ENCODE measurements at places on chromosomes 3 and 15.

DNA sequence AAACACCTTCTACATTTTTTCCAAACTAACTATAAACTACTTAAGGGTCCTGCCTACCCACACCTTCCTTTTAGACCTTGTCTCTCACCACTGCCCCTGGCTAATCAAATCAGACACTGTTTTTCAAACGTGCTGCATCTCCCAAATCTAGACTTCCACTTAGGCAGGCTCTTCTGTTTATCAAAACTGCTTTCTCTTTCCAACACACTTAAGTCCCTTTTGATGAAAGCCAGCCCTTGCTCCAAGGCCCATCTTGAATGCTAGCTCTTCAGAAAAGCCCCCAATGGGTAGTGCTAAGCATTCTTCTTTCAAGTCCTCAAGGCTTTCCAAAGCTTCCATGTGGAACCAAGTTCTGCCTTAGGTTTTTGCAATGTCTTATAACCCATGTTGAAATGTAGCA, 888.3 kb downstream of the TUSC7 start:
- DNase-seq, result no peak

DNA sequence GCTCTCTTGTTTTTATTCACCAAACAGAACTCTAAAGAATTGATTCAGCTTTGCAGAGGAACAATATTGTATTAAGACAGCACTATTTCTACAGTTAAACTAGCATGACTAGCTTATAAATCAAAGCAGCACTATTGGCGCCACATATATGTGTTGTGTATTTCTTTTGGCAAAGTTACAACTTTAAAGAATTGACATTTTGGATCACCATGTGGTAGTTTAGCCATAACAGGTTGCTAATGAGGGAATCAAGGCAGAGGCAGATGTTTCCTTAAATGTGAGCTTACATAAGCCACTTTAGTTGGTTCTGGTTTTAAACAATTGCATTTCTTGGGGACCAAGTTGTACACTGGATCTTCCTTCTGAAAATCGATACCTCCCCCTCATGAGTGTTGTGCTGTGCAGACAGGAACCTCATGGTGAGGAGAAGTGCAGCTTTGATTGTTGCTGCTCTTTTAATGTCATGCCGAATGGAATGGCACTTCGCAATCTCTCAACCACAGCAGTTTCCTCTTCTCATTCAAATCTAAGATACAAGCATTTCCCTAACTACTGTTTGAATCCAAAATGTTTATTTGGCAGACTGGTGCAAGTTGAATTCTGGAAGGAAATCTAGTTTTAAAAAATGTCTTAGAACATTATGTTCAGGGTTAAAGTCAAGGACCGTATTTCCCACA, 151.2 kb downstream of the MYRIP start:
- DNase-seq, result no peak

DNA sequence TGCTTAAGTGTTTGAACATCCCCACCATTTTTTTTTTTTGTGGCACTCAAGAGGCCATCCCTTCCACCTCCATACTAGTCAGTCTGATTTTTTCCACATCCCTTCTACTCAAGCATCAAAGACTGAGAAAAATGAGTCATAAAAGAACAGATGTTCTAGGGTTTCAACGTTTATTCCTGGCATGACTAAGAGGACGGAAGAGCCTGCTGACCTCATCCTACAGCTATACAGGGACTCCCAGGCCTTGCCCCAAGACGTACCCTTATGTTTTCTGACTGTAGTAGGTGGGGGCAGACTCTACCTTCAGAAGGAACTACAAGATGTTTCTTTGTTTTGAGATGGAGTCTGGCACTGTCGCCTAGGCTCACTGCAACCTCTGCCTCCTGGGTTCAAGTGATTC, 3.3 kb upstream of the ITPKA start:
- DNase-seq, result no peak

GRCh38 chr15:88243895-88244787, 12.4 kb downstream of the NTRK3 start:
- DNase-seq, result no peak

DNA sequence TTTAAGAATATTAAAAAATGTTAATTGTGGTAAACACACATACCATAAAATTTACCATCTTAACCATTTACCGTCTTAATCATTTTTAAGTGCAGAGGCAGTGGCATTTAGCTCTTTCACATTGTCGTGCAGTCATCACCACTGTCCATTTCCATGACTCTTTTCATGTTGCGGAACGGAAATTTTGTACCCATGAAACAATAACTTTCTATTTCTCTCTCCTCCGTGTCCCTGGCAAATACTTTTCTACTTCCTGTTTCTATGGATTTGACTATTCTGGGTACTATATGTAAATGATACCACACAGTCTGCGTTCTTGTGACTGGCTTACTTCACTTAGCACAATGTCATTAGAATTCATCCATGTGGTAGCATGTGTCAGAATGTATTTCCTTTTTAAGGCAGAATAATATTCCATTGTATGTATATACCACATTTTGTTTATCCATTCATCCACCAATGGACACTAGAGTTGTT, 27.9 kb downstream of the AKAP13 start:
- no peak for DNase-seq

DNA sequence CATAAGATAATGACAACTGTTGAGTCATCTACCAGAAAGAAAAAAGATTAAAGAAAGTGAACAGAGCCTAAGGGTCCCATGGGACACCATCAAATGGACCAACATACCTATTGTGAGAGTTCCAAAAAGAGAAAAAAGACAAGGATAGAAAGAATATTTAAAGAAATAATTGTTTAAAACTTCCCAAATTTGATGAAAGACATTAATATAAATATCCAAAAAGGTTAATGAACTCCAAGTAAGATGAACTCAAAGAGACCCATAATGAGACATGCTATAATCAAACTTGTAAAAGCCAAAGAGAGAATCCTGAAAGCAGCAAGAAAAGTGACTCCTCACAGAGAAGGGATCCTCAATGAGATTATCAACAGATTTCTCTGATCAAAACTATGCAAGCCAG, 8.9 kb downstream of the NRG4 start:
- DNase-seq, result no peak

DNA sequence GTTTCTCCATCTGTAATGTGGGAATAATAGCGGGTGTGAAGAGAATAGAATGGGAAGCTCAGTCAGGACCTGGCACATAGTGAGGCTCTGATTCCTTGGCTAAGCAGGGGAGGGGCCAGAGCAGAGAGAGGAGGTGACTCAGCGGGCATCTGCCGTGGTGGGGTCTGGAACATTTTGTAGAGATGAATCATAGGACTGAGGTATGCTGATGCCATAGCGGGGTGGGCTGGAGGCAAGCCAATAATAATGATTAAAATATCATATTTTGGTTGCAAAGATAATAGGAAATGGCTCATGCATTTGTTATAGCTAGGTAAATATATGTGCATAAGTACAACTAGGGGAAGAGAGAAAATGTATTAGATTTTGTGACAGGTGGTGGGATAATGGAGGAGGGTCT, 11.2 kb downstream of the TGM4 start:
- no peak for DNase-seq

DNA sequence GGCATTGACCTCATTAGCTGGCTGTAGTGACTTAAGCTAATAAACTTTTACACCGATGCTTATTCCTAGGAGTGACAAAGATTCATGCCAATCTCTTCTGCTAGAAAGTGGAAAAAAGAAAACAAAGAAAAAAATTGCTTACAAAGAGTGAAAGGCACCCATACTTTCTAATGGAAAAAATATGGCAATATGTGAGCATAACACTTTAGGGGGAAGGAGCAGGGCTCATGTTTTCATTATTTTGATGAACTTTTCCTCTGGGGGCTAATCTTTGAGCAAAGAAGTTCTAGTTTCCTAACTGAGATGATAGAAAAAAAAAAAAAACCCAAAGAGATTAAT, 94.8 kb upstream of the THRB start:
- DNase-seq, result no peak

- DNase-seq, result no peak
Measured at GRCh38 chr3:120816728-120817127, 74.2 kb downstream of the GTF2E1 start.

GRCh38 chr3:141525814-141526213, 39.0 kb downstream of the RASA2 start:
- DNase-seq, result no peak

DNA sequence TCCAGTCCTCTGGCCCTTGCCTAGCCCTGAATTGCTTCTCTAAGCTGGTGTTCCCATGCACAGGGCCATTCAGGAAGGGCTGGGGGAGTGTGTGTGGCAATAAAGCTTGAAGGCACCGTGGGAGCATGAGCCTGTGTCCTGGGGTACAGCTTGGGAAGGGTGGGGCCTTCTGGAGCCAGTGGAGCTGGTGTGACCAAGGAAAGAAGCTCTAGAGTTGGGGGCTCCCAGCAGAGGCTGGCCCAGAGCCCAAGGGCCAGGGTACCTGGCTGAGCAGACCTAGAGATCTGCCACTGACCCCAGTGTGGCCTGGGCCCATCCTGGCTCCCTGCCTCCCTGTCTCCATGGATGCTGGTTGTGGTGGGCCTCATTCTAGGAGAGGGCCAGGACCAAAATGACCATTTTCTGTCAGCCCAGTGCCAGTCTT, 8.1 kb downstream of the ABTB1 start:
- DNase-seq, result no peak

DNA sequence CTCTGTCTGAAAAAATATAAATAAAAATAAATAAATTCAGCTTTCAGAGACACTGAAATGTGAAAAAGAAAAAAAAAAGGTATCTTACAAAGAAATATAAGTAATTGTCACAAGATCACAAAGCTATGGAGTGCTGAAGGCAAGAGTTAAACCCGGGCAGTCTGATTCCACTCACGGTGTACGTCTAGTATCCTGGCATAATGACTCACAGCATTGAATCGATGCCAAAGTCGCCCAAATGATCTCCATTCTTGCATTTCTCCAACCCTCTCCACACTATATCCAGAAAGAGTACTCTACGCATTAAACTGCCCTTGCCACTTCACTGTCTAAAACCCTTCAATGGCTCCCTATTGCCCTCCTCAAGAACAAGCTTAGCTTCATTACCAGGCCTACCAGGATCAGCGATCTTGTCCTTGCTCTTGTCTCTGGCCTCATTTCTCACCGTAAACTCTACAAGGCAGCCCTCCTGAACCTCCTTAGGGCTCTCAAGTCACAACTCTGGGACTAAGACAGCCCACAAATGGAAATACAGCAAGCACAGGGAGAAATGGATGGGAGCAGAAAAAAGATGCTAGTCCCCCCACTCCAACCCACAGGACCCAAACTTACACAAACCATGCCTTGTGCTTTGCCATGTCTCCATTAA, 7.7 kb downstream of the SUCLG2 start:
- DNase-seq, result no peak

- no peak for DNase-seq
Measured at GRCh38 chr3:65831733-65832425, 206.8 kb downstream of the MAGI1 start.

DNA sequence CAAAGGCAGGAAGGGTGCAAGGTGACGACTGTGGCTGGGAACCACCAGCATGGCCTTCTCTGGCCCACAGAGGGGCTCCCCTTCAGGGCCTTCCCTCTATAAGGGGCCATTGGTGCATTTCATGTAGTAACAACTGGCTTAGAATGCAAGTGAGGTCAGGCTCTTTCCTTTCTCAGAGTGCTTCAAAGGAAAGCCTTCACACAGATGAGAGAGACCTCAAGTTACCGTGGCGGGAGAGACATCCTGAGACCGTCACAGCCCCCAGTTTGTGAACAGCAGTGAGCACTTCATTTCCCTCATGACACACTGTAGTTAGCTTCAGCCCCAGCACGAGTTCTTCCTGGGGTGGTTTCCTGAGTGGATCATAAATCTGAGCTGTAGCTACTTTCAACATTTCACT, 96.6 kb upstream of the LIMD1 start:
- DNase-seq, result no peak

DNA sequence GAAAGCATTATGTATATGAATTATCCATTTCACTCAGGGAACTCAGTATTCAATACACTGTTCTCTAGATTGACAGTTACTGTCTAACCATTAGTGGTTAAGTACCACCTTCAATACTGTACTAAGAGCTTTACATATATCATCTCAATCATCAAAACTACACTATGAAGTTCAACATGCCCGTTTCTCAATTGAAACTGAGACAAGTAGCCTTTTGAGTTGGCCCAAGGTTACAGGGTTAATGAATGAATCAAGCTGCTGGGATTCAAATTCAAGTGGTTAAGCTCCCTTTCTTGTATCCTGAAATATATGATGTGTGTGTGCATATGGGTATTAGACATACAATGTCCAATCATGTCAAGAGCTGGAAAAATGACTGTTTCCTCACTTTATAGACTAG, 5.8 kb downstream of the TASOR start:
- DNase-seq, result no peak

- DNase-seq, result no peak
Measured at GRCh38 chr15:60021589-60022378, 17.7 kb downstream of the FOXB1 start.

DNA sequence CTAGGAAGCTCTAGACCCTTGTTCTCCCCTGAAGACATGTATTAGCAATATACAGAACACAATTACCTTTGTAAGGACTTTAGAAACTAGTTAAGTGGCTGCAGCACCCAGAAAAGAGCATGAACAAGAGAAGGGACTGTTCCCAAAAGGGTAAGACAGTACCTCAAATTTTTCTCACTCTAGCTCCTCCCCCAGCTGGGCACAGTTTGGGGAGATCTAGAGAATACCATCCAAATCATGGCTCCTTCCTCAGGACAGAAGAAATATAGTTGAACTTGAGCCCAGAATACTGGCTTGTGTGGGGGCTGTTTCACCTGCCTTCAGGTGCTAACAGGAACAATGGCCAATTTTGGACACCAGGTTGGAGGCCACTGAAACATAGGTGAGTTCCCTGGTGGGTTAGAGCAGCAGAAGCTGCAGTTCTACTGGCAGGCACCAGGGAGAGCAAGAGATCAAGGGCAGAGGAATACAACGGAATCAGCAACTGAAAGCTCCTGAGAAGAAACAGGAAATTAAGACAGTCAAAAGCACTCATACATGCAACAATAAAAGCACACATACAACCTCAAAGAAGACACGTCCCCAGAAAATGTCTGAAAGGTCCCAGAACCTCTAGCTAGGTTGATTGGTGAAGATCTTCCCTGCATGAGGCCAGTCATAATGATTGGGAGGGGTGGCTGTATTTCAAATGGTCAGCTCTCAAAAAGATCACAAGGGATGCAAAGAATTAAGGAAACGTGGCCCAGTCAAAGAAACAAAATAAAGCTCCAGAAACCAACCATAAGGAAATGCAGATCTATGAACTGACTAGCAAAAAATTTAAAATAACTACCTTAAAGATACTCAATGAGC, 104.9 kb upstream of the ASB14 start:
- DNase-seq, result peak; percentile 35

Data from iPS DF 19.7 (cell line).